IMR-90 (cell line): ENCODE measurements at places on chromosomes 5 and 9. TPM values are rescaled to one million over a fixed set of nuclear protein-coding genes. Genes with fewer than 3 reads are reported as not detected.

CHSY3 gene
- total RNA-seq, result 1.3 and 1.4 TPM in 2 replicates

RBM27 gene
- 19.2 and 25.3 TPM in 2 replicates for total RNA-seq

MTMR12 gene
- total RNA-seq, result 20.3 and 21.3 TPM in 2 replicates

CCDC171 gene
- total RNA-seq, result 2.2 and 2.5 TPM in 2 replicates

DNA sequence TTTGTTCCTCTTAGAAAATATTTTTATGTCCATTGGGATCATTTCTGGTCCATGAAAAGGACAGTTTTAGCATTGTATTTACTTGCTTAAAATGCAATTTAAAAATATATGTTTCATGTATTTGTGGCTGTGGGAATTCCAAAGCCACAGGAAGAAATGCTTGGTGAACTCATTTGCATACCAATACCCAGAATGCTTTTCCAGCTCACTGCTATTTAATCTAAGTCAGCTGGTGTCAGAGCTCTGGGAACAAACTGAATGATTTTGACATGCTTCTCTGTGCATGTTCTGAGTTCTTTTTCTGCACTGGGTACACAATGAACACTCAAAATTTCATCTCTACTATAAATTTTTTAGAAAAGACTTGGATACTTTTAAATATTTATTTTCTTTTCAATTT, 482.8 kb upstream of the ARRDC3 start:
- no peak overlapping the region for H3K27ac ChIP-seq
- no peak for DNase-seq
- H3K4me1 ChIP-seq, result no peaks in the 10 kb centered on the region
- no peak overlapping the region for H3K4me3 ChIP-seq
- no peaks in the 10 kb centered on the region for H3K36me3 ChIP-seq

DNA sequence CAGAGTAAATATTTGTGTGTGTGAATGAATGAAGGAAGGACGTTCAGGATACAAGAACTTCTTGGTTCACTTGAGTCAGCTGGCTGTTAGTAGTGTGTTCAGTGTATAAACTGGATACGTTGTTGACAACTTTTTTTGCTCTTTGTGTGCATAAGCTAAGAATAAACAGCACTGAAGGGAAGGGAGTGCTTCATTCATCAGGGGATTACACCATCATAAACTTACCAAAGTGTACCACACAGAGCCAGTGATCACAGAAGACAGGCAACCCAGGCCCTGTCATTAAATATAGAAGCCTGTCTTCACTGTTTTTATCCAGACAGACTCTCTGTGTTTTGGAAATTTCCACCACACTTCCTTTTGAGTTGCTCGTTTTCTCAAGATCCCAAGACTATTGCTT, 55.5 kb upstream of the MEF2C start:
- peaks cover 10% of the 10 kb centered on the region for H3K4me1 ChIP-seq
- DNase-seq, result no peak
- no peak overlapping the region for H3K4me3 ChIP-seq
- H3K36me3 ChIP-seq, result no peaks in the 10 kb centered on the region
- no peak overlapping the region for H3K27ac ChIP-seq

GRCh38 chr5:170388818-170389549, at the start of gene KCNMB1:
TSS of gene KCNMB1 (minus strand) at chr5:170389367. CDS start at chr5:170385447, 3,920 bp downstream.
- no peak within 1 kb of the TSS for H3K4me3 ChIP-seq
- no peaks in the 10 kb centered on the region for H3K4me1 ChIP-seq
- H3K36me3 ChIP-seq, result no peaks in the 10 kb centered on the region
- no peaks in the 10 kb centered on the region; the same call in 1 of the 2 replicates for H3K27me3 ChIP-seq

GRCh38 chr9:130421154-130421801, 23.5 kb upstream of the ASS1 start:
- H3K36me3 ChIP-seq, result no peaks in the 10 kb centered on the region
- H3K4me1 ChIP-seq, result peaks cover 13% of the 10 kb centered on the region

GRCh38 chr9:83140061-83140460, 77.1 kb upstream of the RASEF start:
- no peak overlapping the region for H3K4me3 ChIP-seq
- no peaks in the 10 kb centered on the region for H3K27me3 ChIP-seq
- no peaks in the 10 kb centered on the region for H3K4me1 ChIP-seq
- no peak overlapping the region for H3K27ac ChIP-seq

- H3K36me3 ChIP-seq, result no peaks in the 10 kb centered on the region
- H3K27me3 ChIP-seq, result no peaks in the 10 kb centered on the region
- no peak for DNase-seq
- H3K4me3 ChIP-seq, result no peak overlapping the region
- H3K27ac ChIP-seq, result no peak overlapping the region
These were observed 16.4 kb downstream of the ZSWIM6 start for GRCh38 chr5:61348447-61348846.

DNA sequence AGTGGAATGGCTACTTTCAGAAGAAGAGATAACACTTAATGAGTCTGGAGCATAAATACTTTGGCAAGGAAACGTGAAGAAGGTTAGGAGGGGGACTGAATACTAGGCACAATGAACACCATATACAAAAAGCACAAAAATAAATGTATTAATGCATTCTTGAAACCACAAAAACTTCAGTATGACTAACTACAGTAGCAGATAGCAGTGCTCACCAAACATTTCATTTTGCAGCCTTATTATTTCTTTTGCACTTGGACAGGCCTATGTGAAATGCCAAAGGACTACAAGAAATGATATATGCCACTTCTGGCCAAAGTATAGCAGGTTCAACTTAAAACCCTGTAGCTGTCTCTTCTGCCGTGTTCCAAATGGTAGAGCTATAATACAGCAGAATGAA, 26.3 kb downstream of the UBQLN1 start:
- H3K4me1 ChIP-seq, result peaks cover 4% of the 10 kb centered on the region; the same call in 1 of the 2 replicates
- H3K36me3 ChIP-seq, result peaks cover 20% of the 10 kb centered on the region
- no peak for DNase-seq
- no peak overlapping the region for H3K4me3 ChIP-seq
- no peaks in the 10 kb centered on the region for H3K27me3 ChIP-seq

DNA sequence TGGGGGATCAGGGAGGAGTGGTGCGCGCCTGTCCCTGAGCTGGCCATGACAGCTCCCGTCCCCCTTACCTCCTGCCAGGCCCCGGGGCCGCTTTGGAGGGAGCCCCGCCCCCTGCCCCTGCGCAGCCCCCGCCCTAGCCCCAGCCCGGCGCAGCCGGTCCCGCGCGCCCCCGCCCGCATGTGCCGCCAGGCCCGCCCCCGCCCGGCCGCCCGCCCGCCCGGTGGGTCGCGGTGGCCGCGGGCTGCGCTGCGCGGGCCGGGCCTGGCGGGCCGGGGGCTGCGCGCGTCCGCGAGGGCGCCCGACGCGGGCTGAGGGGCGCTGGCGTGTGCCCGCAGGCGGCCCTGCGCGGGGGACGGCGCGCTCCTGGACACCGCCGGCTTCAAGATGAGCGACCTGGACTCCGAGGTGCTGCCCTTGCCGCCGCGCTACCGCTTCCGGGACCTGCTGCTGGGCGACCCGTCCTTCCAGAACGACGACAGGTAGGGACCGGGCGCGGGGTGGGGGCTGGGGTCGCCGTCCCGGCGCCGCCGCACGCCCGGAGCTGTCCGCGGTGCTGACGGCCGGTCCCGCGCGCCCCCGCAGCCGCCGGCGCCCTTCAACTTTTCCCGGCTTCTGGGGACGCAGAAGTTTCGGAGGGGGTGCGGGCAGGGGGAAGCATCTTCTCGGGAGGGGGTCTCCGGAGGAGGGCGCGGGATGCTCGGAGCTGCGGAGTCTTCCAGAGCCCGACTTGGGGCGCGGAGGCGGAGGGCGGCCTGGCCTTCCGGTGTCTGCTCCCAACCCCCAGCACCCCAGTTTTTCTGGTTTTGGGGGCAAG, 12.5 kb downstream of the KCNT1 start:
- H3K4me1 ChIP-seq, result no peaks in the 10 kb centered on the region
- no peak overlapping the region for H3K27ac ChIP-seq
- no peaks in the 10 kb centered on the region for H3K36me3 ChIP-seq
- no peak for DNase-seq
- H3K27me3 ChIP-seq, result peaks cover 29% of the 10 kb centered on the region
